ENCODE measurements at places on chromosomes 7 and 10.
A peak's percentile ranks its signal among the peaks of the same experiment; 100 is the strongest.

GRCh38 chr7:128867842-128868623 is 5.4 kb downstream of the ATP6V1F start:
- no peak for DNase-seq

GRCh38 chr10:73965890-73966768 is 31.8 kb upstream of the VCL start:
- DNase-seq = no peak

DNA sequence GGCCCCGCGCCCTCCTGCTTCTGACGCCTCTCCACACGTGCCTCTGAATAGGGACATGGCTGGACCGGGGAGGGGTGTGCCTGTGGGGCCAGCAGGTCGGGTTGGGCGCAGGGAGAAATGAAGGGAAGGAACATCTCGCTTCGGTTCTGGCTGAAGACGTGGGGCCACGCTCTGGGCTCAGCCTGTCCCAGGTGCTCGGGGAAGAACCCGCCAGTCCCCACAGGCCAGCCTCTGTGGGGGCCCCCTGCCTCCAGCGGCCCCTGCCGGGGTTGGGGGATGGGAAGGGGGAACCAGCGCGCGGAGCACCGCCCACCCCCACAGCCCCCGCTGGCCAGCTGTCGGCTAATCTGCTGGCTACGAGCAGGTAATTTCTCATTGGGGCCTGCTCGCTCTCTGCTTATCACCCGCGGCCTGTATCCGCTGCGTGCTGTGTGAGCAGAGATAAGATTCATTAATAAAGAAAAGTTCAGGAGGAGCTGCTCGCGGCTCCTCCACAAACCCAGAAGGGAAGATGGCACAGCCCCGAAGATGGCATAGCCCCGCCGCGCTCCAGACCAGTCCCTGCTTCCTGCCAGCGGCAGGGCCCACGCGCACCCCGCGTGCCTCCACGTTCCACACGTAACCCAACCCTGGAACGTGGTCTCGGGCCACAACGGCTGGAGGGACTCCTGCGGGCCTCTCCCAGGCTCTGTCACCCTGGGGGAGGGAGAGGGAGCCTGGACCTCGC is 186.2 kb downstream of the ELFN1 start:
- peak; percentile 2 for DNase-seq

GRCh38 chr7:132232406-132232805 is 343.9 kb downstream of the PLXNA4 start:
- no peak for DNase-seq

DNA sequence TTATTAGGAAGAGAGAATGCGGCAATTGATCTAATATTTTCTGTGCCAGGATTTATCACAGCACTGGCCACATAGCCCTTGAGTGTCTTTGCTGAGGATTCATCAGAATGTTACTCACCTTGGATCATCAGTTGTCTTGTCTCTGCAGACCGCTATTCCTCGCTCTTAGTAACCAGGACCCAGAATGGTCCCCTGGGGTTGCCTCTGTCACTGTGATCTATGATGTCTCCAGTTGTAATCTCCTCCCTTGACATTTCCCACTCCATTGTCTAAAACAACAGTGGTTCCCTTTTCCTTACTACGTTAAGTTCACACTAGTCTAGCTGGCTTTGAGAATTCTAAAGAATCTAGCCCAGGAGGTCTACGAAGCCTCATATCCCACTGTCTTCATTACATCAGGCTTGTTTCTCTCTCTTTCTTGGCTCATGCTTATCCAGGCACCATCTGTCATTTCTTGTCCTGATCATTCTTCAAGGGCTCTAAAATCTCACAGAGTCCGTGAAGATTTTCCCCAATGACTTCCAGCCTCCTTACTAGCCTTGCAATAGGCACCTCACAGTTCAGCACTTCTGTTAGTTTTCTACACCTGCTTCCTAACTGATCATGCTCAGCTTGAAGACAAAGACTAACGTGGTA is 125.8 kb downstream of the CUBN start:
- no peak for DNase-seq

- DNase-seq = no peak
These were observed 252.3 kb downstream of the CSTF2T start for GRCh38 chr10:51447119-51447518.

DNA sequence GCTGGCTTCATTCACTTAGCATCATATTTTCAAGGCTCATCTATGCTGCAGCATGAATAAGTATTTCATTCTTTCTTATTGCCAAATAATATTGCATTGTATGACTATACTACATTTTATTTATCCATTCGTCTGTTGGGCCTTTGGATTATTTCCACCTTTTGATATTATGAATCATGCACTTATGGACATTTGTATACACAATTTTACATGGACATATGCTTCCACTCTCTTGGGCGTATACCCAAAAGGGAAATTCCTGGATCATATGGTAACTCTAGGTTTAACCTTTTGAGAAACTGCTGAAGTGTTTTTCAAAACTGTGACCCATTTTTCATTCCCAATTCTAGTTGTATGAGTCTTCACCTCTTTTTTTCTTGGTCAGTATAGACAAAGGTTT is 80.3 kb upstream of the GNAI1 start:
- no peak for DNase-seq

- no peak for DNase-seq
These were observed 1.1 kb downstream of the ZYX start for GRCh38 chr7:143382126-143382790.

DNA sequence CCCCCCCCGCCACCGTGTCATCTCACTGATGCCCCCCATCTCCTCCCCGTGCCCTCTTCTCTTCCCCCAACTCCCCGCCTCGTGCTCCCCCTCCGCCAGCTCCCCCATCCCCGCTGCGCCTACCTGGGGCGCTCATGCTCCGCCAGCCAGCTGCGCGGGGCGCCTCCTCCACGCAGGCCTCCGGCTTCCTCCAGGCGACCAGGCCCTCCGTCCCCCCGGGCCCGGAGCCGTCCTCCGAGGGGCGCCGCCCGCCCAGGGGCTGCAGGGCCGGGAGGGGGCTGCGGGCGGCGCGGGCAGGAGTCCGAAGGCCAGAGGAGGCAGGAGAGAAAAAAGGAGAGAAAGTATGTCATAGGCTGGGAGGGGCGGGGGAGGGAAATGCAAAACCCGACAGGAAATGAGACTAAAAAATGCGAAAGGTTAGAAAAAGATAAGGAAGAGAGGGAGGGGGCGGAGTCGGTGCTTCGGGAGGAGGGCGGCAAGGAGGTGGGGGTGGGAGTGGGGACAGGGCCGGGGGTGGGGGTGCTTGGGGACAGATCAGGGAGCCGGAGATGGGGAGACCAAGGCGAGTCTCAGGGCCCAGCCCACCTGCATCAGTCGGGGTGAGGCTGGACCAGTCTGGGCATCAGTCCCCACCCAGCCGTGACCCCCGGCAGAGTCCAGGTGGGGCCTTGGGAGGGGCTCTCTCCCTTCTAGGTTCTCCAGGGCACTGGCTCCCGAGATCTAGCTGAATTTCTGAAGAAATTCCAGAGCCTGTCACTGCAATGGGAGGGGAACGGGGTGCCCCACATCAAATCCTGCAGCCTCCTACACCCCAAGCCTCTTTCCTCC is at the start of gene CARD11:
Gene CARD11 (minus strand): TSS at position 324 of the 828 bp plus-strand sequence. CDS start 85,361 bp downstream, outside the sequence.
- peak; percentile 56 for DNase-seq

DNA sequence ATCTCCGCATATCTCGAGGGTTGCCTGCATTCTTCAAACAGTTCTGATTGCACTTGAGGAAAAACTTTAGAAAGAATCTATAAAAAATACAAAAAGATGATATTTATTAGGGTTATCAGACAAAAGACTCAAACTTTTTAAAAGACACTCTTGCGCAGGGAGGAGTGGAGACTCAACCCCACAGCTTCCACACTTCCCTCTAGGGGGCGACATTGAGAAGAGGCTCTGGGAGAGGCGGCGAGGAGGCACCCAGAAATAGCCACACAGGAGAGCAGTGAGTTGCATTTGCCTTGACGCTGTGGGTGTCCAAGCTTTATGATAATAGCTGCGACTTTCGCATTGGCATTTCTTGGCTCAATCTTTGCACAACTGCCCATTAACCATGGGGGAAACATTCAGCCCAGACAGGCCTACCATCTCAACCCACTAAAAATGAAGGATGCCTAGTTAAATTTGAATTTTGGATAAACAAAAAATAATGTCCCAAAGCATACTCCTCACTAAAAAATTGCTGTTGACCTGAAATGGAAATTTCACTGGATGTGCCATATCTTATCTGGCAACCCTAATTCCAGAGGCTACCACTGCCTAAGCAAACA is 86.2 kb downstream of the EBF3 start:
- peak; percentile 30 for DNase-seq
